ENCODE measurements at places on chromosomes 5 and 9. TPM values are rescaled to one million over a fixed set of nuclear protein-coding genes. Genes with fewer than 3 reads are reported as not detected.

The TAF11L10 gene
- not detected for polyA plus RNA-seq

The SPOCK1 gene
- not detected for polyA plus RNA-seq

The TAF11L13 gene
- not detected for polyA plus RNA-seq

The GPR151 gene
- not detected for polyA plus RNA-seq

The TAF11L8 gene
- polyA plus RNA-seq = not detected

The CDKN2A gene
- 0.16 TPM for polyA plus RNA-seq

The CDC20B gene
- polyA plus RNA-seq = not detected

The ZCCHC9 gene
- polyA plus RNA-seq = 19.0 TPM

- DNase-seq = no peak
Measured at GRCh38 chr5:148090773-148091250, 27.0 kb downstream of the SPINK5 start.

- DNase-seq = no peak
Measured at GRCh38 chr5:21225223-21226064, 1237.4 kb upstream of the CDH18 start.

GRCh38 chr9:18985464-18985951, 47.5 kb downstream of the SAXO1 start:
- no peak for DNase-seq

DNA sequence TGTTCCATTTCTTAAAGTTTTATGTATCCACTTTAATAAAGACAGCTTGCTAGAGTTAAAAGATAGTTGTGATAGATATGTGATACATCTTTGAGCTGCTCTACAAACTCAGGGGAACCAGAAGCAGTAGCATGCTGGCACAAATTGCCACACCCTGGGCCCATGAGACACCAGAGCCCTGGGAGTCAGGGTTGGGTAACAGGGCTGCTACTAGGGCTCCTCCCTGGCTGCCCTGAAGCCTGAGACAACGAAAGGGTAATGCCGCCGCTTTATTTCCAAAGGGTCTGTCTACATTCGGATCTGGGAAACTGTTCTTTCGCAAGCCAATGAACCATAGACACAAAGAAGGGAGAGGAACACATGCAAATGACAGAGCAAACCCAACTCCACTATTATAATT, 29.2 kb downstream of the PTPN3 start:
- DNase-seq = no peak

DNA sequence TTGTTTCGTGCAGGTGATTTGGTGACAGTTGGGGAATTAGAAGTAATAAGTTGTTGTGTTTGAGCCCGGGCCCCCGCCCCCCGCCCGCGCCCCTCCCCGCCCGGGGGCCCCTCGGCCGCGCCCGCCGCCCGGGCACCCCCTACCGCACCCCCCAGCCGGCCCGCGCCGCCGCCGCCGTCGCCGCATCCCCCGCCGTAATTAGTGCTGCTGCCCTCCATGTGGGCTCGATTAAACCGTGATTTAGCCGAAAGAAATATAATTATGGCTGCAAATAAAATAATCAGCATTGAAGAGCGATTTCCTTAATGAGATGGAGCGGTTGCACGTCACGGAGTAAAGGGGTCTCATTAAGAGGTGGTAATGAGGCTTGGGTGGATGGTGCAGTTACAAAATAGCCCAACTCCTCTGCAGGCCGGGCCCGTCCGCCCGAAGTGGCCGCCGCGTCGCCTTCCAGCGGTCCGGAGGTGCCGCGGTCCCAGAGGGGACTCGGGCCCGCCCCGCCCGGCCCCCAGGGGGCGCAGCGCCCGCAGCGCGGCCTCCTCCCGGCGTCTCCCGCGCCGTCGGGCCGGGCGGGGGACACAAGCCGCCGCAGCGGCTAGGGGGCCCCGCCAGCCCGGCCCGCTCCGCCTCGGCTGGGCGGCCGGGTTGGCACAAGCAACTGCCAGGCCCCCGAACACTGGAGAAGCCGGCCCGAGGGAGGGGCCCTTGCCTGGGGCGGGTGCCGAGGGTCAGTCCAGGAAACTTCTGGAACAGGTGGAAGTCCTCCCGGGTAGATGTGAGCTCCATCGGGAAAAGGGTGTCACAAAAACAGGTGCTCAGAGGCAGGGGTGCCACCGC, 6.9 kb upstream of the OTP start:
- DNase-seq = no peak

DNA sequence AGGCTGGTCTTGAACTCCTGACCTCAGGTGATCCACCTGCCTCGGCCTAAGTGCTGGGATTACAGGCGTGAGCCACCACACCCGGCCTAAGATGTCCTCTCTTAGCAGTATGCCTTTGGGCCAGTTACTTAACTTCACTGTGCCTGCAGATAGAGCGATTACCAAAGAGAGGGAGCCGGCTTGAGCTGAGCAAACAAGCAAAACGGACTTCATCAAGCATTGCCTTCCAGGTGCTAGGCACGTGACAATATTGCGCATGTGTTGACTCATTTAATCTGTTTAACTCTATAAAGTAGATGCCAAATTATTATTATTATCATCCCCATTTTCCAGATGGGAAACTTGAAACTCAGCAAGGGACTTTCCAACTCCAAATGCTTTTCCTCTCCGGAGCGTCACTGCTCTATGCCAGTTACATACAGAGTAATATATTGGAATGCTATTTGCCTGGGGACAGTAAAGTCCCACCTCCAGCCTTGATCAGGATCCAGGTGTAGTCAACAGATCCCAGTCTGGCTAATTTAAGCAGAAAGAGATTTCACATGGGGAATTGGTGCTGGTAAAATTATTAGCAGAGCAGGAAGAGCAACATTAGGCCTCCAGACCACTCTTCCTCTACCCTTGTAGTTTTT, 5.6 kb upstream of the C9orf152 start:
- no peak for DNase-seq

GRCh38 chr9:87322840-87323635, 174.6 kb upstream of the DAPK1 start:
- DNase-seq = no peak

DNA sequence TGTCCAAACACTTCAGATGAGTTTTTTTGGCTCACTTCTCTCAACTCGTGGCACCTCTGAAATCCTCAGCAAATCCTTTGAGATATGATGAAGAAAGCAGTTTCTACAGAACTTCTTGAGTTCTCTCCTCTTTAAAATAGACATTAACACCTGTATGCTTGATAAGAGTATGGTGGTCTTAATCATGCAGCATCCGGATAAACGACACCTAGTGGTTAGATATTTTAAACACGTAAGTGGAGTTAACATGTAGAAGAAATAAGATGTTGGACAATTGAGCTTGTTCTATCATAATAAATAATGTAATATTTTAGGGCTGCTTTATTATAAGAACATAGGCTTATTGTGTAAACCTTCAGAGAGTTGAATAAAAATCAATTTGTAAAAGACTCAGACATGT, 324.8 kb downstream of the CYLC2 start:
- DNase-seq = no peak

DNA sequence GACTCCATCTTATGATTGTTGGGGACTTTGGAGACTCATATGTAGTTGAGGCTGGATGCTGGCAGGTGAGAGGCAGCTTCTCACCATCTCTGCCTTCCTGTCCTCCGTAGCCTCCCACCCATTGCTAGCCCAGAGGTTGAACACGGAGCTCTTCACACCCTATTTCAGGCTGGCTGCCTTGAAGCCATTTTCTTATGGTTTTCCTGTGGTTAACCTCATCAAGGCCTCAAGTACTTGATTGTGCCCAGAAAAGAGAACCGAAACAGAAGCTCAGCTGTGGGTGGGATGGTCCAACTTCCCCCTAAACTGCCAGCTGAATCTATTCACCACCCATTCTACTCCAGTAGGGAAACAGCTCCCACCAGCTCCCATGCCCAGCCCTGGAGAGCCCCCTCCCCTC, 102.9 kb downstream of the LIFR start:
- peak; percentile 86 for DNase-seq

DNA sequence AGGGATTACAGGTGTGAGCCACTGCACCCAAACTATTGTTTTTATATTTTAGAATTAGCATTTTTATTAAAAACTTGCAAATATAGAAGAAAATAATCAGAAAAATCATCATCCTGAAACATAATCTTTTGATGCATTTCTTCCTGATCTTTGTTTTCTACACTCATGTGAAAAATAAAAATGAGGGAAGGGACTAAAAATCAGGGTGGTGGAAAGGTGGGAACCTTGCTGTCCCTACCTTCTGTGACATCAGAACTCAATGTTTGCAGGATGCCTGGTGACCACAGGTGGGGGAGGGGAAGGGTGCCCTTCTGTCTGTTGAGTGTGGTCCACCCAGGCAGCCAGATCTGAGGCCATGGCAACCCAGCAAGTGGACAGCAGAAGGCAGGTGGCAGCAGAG, at the start of gene SMIM23:
Gene SMIM23, plus strand, starts transcription at position 301 of the 400 bp plus-strand sequence. Its CDS starts 55 bp downstream, at position 356.
- DNase-seq = no peak

DNA sequence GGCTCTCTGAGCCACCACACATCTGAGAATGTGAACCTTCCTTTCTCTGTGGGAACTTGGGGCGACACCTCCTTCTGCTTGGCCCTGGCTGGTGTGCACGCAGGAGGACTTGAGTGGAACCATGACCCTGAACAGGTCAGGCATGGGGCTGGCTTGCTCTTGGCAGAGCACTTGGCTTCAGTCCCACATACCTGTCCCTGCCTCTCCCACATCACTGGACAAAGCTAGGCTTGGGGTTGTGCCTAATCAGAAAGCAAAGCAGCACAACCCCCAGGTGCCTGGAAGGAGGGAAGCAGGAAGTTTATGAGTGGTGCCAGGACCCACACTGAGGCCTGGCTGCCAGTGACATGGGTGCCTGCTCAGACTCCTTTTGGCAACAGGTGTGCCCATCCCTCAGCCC, 13.2 kb downstream of the GADD45G start:
- DNase-seq = no peak

DNA sequence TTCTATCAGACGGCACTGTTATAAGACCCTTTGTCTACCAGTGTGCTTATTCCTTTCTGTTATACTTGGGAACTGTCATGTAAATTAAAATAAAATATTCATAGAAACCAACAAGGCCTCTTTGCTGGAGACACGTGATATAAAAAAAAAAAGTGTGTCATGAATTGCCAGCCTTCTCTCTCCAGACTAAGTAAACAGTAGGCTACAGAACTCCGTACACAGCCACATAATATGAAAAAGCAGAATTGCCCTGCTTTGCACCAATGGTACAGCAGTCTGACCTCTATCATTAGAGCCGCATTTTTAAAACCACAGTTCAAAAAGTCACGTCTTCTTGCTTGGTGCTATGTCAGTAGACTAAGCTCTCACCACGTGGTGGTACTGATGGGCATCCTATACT, 231.3 kb downstream of the SEMA5A start:
- no peak for DNase-seq

DNA sequence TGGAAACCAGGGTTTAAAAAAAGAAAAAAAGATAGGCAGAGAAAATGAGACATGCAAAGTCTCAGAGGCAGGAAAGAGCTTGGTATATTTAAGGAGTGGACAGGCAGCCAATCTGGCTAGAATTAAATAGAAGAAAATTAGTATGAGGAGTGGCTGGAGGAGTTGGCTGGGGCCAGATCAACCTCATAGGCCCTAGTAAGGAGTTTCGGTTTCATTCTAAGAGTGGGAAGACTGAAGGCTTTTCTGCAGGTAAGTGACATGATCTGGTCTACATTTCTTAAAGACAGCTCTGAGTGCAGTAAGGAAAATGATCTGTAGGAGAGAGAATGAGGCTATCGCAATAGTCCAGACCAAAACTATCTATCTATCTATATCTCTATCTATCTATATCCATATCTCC, 27.5 kb downstream of the ADRB2 start:
- DNase-seq = no peak

GRCh38 chr9:122219856-122220672, 8.7 kb downstream of the LHX6 start:
- DNase-seq = no peak

DNA sequence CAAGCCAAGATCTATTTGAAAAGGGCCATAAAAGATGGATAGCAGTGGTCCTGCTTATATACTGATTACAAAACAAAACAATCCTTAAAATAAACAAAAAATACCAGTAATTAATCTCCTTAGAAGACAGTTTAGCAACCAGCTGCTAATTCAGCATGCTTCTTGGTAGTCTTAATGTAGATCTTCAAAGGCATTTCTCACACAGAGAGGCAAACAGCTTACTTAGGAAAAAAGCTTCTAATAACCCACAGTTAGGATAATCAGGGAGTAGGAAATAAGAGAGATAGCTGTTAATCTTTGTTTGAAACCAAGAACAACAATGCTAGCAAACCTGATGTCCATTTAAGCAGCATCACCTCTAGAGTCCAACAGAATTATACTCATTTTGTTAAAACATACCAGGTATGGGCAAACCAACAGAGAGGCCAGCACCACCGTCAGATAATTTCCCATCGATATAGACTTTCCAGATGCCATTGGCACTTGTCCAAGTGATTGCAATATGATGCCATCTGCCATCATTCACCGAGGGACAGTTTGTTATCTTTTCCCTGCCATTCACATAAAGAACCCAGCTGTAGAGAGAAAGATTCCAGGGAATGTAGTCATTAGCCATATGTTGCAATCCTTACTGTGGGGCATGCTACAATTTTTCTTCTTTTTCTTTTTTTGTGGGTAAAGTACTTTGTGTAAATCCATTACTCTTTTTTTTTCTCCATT, 105.6 kb upstream of the TXNDC8 start:
- DNase-seq = no peak

GRCh38 chr5:25909163-25909562, 1129.2 kb downstream of the CDH9 start:
- no peak for DNase-seq

DNA sequence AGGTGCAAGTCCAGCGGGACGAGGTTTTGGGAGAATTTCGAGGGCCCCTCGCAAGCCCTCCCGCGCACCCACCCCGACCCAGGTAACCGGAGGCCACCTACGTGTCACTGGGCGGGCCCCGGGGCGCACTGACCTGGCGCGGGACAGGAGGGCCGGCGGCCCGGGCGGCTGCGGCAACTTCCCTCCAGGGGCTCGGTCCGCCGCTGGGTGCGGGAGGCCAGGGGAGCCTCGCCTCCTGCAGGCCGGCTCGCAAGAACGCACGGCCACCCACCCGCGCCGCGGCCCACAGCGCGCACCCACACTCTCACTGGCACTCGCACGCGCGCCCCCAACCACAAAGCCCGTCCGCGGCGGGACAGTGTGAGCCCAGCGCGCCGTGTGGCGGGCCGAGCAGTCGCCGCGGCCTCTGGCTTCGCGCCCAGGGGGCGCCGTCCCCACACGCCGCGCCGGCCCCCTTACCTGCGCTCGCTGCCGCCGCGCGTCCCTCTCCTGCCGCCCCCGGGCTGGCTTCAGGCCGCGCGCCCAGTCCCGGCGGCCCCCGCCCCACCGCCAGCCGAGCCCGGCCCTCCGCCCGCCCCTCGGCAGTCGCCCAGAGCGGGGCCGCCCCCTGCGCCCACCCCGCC, 451 bp downstream of the LPAR1 start:
- no peak for DNase-seq

- peak; percentile 37 for DNase-seq
Measured at GRCh38 chr9:32431940-32432555, 47.6 kb downstream of the ACO1 start.

DNA sequence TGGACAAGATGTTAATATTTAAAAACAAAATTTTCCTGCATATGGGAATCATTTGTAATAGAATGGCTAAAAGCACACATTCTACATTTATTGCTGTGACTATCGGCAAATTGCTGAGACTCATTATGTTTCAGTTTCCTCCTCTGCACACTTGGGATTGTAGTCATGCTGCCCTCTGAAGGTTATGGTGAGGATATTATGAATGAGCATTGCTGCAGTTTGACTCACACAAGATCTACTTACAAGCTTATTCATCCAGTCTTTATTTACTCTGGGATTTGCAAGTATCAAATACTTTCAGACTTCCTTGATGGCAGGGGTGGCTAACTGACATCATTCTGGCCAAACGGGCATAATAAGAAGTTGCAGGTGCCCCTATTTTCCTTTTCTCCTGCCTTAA, 9.5 kb upstream of the NFIL3 start:
- DNase-seq = no peak
